ENCODE measurements at places on chromosomes 1 and 21.

GRCh38 chr1:74396462-74396861, 115.9 kb downstream of the LRRC53 start:
- DNase-seq: no peak

DNA sequence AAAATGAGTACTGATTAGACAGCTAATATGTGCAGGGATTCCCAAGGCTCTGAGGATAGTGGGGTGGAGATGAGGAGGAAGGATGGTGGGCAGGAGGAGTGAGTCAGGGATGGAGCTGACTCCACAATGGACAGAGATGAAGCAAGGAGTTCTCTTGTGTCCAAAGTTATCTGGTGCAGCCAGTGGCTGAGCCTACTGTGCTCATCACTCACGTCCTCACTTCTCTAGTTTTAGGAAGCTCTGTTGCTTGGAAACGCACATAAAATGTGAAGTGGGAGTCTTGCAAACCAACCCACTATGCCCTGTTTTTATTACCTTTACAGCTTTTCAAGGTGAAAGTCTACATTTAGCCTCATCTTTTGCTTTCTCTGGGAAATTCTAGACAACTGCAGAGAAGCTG, 36.5 kb upstream of the SAMD13 start:
- no peak for DNase-seq

- DNase-seq: no peak
Measured at GRCh38 chr1:100942304-100943046, 46.6 kb downstream of the SLC30A7 start.

- DNase-seq: no peak
Measured at GRCh38 chr21:33664135-33664534, 21.8 kb downstream of the ITSN1 start.

DNA sequence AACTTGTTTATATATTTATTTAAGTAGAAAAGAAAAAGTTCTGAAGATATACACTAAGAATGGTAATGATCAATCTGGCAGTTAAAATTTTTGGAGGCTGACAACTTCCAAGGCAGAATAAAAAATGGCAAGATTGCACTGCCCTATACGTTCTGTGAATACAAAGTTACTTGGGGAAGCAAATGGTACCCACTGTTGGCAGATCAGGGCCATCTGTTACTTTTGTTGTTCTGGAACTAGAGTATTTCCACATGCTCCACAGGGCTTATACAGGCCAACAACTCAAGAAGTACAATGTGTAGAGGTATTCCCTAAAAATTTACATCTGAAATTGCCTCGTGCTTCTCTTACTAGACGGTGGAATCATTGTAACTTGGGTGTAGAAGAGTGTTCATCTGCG, 53.2 kb downstream of the AHCTF1 start:
- no peak for DNase-seq

DNA sequence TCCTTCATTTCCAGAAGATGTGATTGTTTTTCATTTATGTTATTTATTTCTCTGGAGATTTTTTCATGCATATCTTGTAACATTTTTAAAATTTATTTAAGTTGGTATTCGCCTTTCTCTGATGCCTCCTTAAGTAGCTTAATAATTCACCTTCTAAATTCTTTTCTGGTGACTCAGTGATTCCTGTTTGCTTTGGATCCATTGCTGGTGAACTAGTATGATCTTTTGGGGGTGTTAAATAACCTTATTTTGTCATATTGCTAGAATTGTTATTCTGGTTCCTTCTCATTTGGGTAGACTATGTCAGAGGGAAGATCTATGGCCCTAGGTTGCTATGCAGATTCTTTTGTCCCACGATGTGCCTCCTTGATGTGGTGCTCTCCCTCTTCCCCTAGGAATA, 1347.2 kb upstream of the B3GALT2 start:
- DNase-seq: no peak

- no peak for DNase-seq
Measured at GRCh38 chr1:167808690-167809089, 86.9 kb downstream of the MPZL1 start.

GRCh38 chr1:26496861-26497260, 24.6 kb downstream of the HMGN2 start:
- no peak for DNase-seq

GRCh38 chr1:180923021-180923841, 10.5 kb downstream of the KIAA1614 start:
- no peak for DNase-seq

- no peak for DNase-seq
Measured at GRCh38 chr1:7171574-7171973, 386.3 kb downstream of the CAMTA1 start.
